ENCODE measurements at places on chromosomes 11 and 22. TPM values are rescaled to one million over a fixed set of nuclear protein-coding genes. Genes with fewer than 3 reads are reported as not detected.

- DNase-seq, result no peak
Measured at GRCh38 chr11:69704508-69705253, 859 bp upstream of the FGF19 start.

GRCh38 chr11:117146521-117146920 lies 2.4 kb downstream of the PAFAH1B2 start:
- DNase-seq, result no peak

DNA sequence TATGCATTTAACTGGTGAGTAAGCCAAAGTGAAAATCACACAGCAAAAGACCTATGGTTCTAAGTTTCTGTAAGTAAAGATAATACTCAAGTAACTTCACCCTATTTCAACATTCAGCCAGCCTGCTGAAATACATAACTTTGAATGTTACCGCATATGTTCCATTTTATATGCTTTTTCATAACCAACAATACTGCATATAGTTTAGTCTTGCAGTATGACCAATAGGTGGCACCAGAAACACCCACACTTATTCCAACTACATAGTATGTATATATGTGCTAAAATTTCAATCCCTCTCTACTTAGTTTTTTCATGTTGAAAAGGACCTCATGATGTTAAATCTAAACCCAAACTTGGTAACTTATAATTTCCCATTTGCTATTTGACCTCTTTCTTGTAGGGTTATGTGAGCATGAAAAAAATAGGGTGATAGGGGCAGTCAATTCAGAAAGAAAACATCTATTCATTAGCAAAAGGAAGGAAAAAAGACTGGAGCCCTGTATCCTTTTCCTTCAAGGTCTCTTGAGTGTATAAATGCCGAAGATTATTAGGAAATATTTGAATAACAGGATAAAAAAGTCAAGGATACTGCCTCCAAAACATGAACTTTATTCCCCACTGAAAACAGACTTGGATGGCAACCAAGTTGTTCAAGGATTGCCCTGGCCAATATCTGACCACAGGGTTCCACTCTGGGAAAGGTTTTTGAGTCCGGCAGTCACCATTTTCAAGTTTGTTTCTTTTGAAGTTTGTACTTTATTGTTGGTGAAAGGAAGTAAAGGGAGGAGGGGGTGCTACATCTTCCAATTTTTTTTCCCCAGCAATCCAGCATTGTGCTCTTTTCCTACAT lies 23.8 kb upstream of the FZD4 start:
- DNase-seq, result no peak

GRCh38 chr11:3920148-3920852 lies 64.8 kb downstream of the STIM1 start:
- no peak for DNase-seq

- DNase-seq, result no peak
Measured at GRCh38 chr11:28673691-28674432, 565.7 kb downstream of the METTL15 start.

DNA sequence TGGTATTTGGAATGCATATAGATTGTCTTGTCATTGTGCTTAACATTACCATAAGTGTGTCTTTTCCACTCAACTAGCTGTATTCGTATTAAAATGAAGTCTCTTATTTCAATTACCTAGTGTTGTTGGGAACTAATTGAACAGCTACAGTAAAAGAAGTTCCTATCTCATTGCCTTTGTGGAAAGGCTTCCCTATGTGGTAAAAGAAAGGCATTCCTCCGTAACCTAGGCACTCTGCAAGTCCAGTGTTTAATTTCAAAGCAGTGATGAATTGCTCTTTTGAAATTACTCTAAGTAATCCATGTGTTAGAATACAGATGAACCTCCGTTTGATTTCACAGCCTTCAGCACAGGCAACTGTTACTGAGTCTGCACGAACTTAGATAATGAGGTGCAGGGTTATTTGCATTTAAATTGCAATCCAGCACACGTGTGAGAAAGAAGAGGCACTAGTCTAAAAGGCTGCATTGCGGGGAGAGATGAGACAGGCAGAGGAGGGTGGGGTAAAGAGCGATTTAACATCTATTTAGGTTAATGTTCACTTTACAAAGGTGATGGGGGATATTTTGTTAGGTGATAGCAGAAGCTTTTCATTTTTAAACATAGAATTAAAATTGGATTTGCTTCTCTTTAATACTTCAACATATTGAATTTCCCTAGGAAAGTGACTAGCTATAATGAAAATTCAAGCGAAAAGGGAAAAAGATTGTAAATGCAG lies 25.0 kb upstream of the CRTAM start:
- DNase-seq, result no peak

DNA sequence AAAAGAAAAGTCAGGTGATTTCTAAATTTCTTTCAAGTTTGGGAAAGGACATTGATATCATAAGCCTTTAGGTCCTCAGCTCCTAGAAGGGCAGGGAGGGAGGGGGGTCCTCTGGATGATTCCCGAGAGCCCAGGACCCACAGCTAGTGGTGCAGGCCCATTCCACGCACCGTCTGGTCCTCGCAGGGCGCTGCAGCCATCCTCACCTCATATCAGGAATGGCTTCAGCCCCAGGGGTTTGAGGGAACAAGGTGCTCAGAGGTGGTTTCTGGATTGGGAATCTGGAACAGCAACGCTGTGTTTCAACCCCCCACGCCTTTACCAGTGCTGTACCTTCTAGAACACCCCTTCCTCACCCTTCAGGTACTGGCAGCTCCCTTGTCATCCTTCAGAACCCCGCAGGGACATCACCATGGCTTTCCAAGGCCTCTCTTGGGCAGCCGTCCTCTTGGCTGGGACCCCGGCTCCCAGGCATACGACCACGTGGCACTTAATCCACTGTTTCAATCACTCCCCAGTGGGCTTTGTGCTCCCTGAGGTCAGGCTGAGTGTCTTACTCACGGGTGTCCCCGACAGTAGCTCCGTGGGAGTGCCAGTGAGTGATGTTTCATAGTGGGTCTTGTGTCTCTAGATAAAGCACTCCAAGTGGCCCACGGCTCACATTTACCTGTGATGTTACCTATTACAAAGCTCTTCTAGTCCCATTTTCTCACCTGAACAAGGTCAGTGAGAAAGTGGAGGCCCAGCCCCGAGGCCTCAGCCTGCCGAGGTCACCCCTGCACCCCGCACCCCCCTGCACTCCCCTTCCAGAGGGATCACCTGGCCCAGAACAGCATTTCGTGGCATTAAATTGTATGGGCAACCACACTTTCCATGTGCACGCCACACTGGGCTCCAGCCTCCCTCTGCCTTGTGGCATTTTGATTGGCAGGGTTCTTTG lies 93.9 kb downstream of the MORC2 start:
- no peak for DNase-seq

The KRTAP5-9 gene
- polyA plus RNA-seq, result 0.67 TPM

GRCh38 chr22:31087744-31088215 lies 6.7 kb downstream of the SMTN start:
- no peak for DNase-seq

GRCh38 chr22:44428941-44429830 lies 68.8 kb downstream of the RTL6 start:
- DNase-seq, result no peak

DNA sequence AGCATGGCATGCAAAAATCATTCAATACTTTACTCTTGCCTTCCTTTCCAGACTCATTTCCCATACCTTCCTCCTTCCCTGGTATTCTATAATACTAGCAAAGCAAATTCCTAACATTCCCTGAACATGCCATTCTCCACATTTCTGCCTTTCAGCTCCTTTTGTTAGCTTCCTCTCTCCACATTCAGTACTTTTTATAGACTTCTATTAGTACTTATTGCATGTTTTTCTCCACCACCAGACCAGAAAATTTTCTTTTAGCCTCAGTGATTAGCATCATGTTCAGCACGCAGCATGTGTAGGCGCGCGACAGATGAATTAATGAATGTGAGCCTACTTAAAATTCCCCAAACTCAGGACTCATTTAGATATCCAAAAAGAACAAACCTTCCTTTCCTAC lies 935.3 kb downstream of the DLG2 start:
- DNase-seq, result no peak

The PRG3 gene
- 1.2 TPM for polyA plus RNA-seq
